Karpas-422 (cell line): ENCODE measurements at places on chromosomes 5 and 9. TPM values are rescaled to one million over a fixed set of nuclear protein-coding genes. Genes with fewer than 3 reads are reported as not detected.

GRCh38 chr9:131031005-131031641, 22.1 kb downstream of the LAMC3 start:
- H3K4me1 ChIP-seq = no peaks in the 10 kb centered on the region

DNA sequence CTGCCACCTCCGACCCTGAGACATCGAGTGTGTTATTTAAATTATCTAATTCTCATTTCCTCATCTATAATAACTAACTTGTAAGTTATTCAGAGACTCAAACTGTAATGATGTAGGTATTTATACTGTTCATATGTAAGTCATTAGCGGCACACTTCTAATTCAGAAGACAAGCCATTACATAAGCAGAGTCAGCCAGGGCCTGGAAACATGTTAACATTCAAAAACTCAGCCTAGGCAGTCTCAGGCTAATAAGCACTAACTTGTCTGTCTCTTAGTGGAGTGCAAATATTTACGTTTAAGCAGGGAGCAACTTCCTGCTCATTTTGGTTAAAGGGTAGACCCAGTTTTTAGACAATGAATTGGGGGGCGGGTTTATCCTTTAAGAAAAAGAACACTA, 598.4 kb downstream of the ACTL7B start:
- no peak for DNase-seq
- H3K4me3 ChIP-seq = no peak overlapping the region
- no peak overlapping the region for H3K27ac ChIP-seq
- H3K27me3 ChIP-seq = no peaks in the 10 kb centered on the region
- H3K4me1 ChIP-seq = no peaks in the 10 kb centered on the region

DNA sequence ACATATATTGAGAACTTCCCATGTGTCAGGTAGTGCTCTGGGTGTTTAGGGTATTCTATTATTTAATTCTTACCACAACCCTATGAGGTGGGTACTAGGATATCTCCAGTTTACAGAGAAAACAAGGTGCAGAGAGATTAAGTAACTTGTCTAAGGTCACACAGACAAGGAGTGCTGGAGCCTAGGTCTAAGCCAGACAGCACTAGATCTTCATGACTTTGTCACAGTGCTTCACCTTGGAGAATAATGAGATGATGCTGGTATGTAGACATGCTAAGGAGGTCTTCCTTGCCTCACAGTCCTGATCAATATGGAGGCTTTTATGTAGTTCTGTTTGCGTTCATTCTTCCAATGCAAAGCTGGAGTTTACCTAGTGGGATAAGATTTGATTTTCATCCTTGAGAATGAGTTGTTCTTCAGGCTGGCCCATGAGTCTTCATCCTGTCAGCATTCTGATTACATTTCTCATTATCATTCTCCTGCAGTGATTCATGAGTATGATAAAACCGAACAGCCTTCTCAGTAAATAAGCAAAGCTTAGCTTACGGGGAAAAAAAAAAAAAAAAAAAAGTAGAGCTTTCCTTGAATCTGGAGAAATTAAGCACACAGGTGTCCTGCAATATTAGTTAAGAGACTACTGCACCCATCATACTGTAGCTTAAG, 176.3 kb downstream of the C9orf152 start:
- no peaks in the 10 kb centered on the region for H3K36me3 ChIP-seq
- H3K4me1 ChIP-seq = no peaks in the 10 kb centered on the region
- no peak overlapping the region for H3K4me3 ChIP-seq
- H3K27me3 ChIP-seq = no peaks in the 10 kb centered on the region
- no peak for DNase-seq

The FAM163B gene
- not detected in 2 replicates for total RNA-seq

- no peaks in the 10 kb centered on the region for H3K4me1 ChIP-seq
- no peak overlapping the region for H3K4me3 ChIP-seq
- no peaks in the 10 kb centered on the region for H3K27me3 ChIP-seq
- DNase-seq = no peak
- H3K36me3 ChIP-seq = no peaks in the 10 kb centered on the region
Observed at GRCh38 chr9:126989847-126990842, 75.6 kb downstream of the RALGPS1 start.

DNA sequence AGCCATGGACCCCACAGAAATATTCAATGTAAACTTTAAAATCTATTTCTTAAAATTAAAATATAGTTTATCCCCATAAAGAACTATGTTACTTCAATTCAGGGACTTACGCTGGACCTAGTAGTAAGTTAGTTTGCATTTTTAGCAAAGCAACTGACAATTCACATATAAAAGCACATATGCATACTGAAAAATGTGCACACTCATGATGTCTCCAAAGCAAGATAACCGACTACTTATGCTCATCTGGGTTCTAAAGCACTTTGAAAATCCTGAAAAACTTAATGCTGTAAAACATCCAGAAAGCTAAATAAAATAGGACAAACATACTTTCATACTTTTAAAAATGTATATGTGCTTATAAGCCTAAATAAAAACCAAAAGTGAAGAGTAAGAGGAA, 264.4 kb upstream of the GAS1 start:
- H3K27me3 ChIP-seq = no peaks in the 10 kb centered on the region
- no peaks in the 10 kb centered on the region for H3K36me3 ChIP-seq
- no peak overlapping the region for H3K27ac ChIP-seq
- H3K4me3 ChIP-seq = no peak overlapping the region
- H3K4me1 ChIP-seq = no peaks in the 10 kb centered on the region
- no peak for DNase-seq

The CCL27 gene
- 0.36 TPM in 1 of 2 replicates, not detected in the other for total RNA-seq

DNA sequence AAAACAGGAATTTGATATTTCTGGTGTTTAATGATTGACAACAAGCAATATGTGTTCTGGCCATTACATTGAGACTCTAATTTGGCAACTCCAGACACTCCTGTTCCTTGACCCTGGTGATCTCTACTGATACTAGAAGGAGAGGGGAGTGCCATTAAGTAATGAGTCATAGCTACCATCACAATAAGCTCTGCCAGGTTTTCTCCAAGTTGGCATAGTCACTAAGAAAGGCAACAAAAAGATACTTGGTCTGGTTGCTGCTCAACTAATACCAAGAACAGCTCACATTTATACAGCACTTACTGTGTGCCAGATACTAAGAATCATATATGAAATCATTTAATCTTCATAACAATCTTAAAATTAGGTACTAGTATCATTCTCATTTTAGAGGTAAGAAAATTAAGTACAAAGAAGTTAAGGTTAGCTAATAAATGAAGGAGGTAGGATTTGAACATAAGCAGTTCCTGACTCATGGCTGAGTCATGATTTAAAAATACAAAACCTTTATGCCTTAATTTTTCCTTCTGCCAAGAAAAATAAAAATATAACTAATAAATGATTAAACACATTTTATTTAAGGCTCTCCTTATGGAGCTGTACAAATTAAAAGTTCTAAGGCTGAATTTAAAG, 19.9 kb upstream of the PRXL2C start:
- H3K27me3 ChIP-seq = no peaks in the 10 kb centered on the region
- no peak for DNase-seq
- no peak overlapping the region for H3K4me3 ChIP-seq

DNA sequence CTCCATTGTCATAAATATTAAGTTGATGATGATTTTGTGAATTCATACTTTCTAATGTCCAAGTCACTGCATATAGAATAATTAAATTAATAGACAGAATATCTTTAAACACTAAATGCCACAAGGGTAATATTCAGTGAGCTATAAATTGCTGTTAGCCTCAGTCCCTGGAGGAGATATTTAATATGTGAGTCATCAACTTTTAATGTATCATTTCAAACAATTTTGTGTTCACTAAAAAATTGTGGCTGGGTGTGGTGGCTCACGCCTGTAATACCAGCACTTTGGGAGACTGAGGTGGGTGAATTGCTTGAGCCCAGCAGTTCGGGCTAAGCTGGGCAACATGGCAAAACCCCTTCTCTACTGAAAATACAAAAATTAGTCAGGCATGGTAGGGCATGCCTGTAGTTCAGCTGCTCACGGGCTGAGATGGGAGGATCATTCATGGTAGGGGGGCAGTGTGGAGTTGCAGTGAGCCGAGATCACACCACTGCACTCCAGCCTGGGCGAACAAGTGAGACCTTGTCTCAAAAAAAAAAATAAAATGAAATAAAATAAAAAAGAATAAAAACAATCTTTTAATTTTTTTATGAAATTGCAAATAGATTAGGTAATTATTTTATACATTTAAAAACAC, 717.3 kb upstream of the CHD1 start:
- no peak overlapping the region for H3K27ac ChIP-seq
- H3K36me3 ChIP-seq = no peaks in the 10 kb centered on the region
- no peak overlapping the region for H3K4me3 ChIP-seq
- no peaks in the 10 kb centered on the region for H3K4me1 ChIP-seq
- DNase-seq = no peak

The ZNF608 gene
- 12.1 and 12.8 TPM in 2 replicates for total RNA-seq

DNA sequence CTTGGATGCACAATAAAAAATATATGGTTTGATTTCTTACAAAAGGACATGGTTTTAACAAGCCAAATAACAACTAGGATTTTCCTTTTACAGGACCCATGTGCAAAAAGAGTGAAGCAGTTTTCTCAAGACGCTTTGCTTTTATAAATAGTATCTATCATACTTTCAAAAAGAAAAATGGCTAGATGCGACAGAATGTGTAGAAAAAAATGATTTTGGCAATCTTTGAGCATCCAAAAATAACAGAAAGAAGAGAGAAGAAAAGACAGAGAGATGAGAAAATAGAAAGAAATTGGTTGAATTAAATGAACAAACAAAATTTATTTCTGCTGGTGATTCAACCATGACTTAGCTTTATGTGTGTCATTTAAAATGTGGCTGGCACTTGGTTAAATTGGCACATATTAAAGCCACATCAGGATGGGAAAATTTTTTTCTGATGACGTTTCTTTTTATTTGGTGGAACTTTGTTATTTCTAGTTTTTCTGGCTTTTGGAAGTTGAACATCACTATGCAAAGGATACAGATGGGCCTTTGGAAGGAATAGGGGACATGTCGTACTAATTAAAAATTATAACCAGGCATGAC, 35.6 kb upstream of the NREP start:
- H3K4me1 ChIP-seq = no peaks in the 10 kb centered on the region
- H3K36me3 ChIP-seq = no peaks in the 10 kb centered on the region
- no peaks in the 10 kb centered on the region for H3K27me3 ChIP-seq
- DNase-seq = no peak
- no peak overlapping the region for H3K27ac ChIP-seq

DNA sequence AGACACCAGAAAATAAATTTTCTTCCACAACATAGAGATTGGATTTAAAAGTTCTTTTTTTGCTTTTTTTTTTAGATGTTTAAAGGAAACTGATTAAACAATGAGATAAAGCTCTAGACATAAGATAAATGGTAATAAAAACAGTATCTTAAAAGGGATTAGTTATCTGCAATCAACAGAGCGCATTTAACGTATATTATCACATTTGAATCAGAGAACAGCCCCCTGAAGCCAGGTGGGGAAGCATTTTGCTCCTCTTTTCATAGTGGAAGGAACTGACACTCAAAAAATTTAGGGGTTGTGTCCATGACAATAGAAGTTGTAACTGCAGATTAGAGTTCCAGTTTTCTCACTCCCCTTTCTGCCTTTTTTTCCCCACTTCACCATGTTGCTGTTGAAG, 367.6 kb downstream of the SPATA31D1 start:
- no peak for DNase-seq
- H3K27me3 ChIP-seq = no peaks in the 10 kb centered on the region
- H3K27ac ChIP-seq = no peak overlapping the region
- H3K4me1 ChIP-seq = no peaks in the 10 kb centered on the region
- no peak overlapping the region for H3K4me3 ChIP-seq

DNA sequence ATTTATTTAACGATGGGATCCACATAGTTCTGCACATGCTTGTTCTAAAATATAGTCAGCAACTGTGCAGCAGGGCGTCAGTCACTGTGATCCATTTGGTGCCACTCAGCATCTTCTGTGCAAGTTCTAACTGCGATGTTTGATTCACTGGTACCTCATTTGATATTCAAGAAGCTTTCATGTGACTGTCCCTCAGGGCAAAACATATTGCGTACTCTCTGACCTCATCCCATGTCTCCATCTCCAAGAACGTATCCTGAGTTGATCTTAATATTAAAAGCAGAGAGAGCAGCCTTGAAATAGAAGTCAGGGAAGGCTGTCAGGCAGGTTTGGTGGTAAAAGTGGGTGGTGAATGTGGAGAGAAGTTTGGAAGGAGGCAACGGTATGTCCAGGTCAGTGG, 116.5 kb upstream of the ATP10B start:
- H3K4me1 ChIP-seq = no peaks in the 10 kb centered on the region
- H3K36me3 ChIP-seq = no peaks in the 10 kb centered on the region
- H3K4me3 ChIP-seq = no peak overlapping the region
- no peak for DNase-seq

- no peak overlapping the region for H3K27ac ChIP-seq
- H3K4me3 ChIP-seq = no peak overlapping the region
- no peak for DNase-seq
- no peaks in the 10 kb centered on the region for H3K27me3 ChIP-seq
Observed at GRCh38 chr9:98763986-98764745, 32.2 kb downstream of the ANKS6 start.

The FOXD4L6 gene
- 0.30 and 1.5 TPM in 2 replicates for total RNA-seq

The DNAI1 gene
- total RNA-seq = 1.6 and 3.4 TPM in 2 replicates

GRCh38 chr9:117325110-117325731, 89.6 kb downstream of the ASTN2 start:
- H3K36me3 ChIP-seq = no peaks in the 10 kb centered on the region
- H3K27me3 ChIP-seq = no peaks in the 10 kb centered on the region
- no peak for DNase-seq

DNA sequence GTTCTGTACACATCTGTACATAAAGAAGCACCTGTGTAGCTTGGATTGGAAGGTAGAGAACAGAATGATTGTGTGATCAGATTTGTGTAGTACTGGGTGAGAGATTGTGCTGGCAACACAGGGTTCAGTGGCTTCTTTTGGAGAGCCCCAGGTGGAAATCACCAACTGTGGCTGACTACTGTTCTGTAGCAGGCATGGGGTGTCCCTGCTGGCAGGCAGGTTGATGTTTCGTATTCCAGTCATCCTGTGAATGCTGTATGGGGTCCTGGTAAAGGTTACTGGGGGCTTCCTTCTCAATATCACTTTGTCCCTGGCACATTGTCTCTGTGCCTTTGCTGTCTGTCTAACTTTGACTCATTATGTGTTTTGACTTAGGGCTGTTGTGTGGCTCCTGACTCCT, 5.3 kb downstream of the ASPN start:
- H3K4me1 ChIP-seq = peaks cover 6% of the 10 kb centered on the region; the same call in 1 of the 2 replicates
- H3K36me3 ChIP-seq = no peaks in the 10 kb centered on the region
- DNase-seq = no peak
- no peaks in the 10 kb centered on the region for H3K27me3 ChIP-seq

GRCh38 chr5:135591277-135591676, 12.5 kb upstream of the CXCL14 start:
- no peak for DNase-seq
- no peaks in the 10 kb centered on the region for H3K4me1 ChIP-seq
- H3K4me3 ChIP-seq = no peak overlapping the region
- H3K27me3 ChIP-seq = no peaks in the 10 kb centered on the region
- H3K27ac ChIP-seq = no peak overlapping the region
